ENCODE measurements at places on chromosomes 2 and 18.

GRCh38 chr2:234502919-234503285 lies 6.0 kb upstream of the ARL4C start:
- DNase-seq, result no peak

- peak; percentile 52 for DNase-seq
Observed at GRCh38 chr2:75787532-75788132, 76.9 kb upstream of the GCFC2 start.

GRCh38 chr2:236021499-236022057 lies 146.6 kb downstream of the GBX2 start:
- DNase-seq, result no peak

DNA sequence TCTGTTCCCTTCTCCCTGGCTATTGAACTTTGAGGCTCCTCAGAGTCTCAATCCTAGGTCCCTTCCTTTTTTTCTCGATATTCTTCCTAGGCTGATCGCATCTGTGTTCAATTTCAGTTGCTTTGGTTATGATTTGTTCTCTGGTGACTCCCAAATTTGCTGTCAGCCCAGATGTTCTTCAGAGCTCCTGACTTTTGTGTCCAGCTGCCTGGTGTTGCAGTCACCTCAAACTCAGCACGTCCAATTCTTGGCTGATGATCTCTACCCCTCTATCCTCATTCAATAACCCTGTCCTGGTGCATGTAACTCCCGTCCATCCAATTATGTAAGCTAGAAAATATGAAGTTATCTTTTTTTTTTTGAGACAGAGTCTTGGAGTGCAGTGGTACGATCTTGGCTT lies 31.4 kb downstream of the DIS3L2 start:
- no peak for DNase-seq

DNA sequence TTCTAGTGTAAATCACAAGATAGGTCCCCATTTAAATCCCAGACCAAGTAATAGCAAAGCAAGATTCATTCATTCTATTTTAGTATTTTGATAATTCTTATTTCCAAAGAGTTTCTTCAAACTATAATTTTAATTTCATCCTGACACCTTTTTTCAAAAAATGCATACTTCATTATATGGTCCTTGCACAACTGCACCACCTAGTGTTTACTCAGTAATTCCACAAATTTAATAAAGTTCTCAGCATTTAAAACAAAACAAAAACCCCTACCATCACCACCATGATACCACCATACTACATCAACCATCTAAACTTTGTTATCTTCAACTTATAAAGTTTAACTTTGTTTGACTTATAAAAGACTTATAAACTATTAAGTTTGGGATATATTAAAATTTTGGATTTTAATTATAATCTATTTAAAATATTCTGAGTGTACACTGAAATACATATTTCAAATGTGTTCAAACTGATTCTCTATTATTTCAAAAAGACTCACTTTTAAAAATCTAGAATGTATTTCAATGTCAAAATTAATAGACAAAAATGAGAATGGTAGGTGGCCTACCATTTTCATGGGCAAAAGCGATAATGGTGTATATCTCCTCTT lies 44.2 kb downstream of the WDPCP start:
- DNase-seq, result no peak

Data from kidney tubule cell (primary cell).